ENCODE measurements at places on chromosomes 4 and X.
A peak's percentile ranks its signal among the peaks of the same experiment; 100 is the strongest.

- DNase-seq, result no peak
Observed at GRCh38 chr4:89337681-89338080, 30.1 kb upstream of the GPRIN3 start.

- peak; percentile 35 for DNase-seq
Observed at GRCh38 chr4:182486881-182487280, 243.7 kb downstream of the TENM3 start.

DNA sequence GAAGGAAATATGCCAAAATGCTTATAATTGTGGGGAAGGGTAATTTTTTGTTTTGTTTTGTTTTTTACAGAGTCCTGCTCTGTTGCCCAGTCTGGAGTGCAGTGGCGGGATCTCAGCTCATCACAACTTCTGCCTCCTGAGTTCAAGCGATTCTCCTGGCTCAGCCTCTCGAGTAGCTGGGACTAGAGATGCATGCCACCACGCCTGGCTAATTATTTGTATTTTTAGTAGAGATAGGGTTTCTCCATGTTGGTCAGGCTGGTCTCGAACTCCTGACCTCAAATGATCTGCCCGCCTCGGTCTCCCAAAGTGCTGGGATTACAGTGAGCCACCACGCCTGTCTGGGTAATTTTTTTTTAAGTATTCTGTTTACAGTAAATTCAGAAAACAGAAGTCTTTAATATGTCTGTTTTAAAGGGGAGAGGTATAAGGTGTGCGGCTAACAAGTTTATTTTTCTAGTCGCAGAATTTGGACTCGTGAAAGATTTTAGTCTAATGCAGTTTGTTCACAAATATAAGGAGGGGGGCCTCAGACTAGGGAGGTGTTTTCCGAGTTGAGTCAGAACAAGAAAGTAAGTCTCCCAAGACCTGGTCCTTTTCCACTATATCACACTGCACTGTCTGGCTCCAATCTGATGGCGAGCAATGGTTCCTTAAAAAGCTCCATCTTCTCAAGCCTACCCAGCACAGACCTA lies 1.5 kb downstream of the ACSL1 start:
- no peak for DNase-seq

GRCh38 chr4:128670513-128670912 lies 139.0 kb upstream of the JADE1 start:
- DNase-seq, result no peak

- no peak for DNase-seq
Observed at GRCh38 chr4:48258845-48259397, 10.7 kb downstream of the TEC start.

DNA sequence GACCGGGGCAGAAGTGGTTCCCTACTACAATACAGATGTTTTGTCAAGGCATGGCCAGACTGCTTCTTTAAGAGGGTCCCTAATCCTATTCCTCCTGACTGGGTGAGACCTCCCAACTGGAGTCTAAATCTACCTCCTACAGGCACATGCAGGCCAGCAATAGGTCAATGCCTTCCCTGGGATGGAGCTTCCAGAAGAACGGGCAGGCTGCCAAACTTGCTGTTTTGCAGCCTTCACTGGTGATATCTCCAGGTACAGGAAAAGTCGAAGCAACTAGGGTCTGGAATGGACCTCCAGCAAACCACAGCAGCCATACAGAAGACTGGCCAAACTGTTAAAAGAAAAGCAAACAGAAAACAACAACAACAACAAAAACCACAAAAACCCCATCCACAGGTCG lies 678.4 kb upstream of the DIAPH2 start:
- DNase-seq, result no peak

GRCh38 chrX:103063918-103064434 lies at the start of gene BEX1:
Gene BEX1 (minus strand): TSS chrX:103064171. CDS start chrX:103063274, 897 bp downstream.
- DNase-seq, result no peak

DNA sequence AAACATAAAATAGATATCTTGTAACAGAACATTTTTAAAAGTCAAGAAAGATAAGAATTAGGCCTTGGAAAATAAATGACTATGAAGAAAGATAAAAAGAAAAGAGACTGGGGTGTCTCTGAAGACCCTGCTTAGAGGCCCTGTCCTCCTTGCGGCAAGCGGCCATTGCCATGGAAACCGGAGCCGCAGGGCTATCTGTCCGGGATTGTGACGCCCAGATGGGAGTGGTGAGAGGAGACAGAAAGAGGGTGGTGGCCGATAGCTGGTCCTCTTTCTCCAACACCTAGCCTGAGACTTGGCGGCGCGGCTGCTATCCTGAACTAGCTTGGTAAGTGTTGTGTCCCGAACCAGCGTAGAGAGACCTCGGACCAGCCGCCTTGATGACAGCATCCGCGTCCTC lies at the start of gene DUSP21:
Gene DUSP21 (plus strand): TSS at position 269 of the 400 bp plus-strand sequence. CDS start 112 bp downstream, at position 381.
- no peak for DNase-seq

DNA sequence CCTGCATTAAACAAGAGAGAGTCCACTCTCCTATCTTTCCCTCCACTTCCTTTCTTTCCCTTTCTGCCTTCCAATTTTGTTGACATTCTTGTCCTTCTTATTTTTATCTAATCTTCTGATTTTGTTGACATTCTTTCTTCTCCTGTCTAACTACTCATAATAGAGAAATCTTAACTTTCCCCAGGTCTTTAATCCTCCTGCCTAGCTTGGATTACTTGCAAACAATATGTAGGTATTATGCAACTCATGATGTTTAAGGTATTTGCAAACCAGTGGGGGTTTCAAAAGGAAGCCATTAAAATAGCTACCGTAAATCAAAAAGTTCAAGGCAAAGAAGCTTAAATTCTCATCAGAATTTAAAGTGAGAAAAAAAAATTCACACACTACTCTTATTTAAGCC lies 53.9 kb downstream of the PROM1 start:
- DNase-seq, result no peak

DNA sequence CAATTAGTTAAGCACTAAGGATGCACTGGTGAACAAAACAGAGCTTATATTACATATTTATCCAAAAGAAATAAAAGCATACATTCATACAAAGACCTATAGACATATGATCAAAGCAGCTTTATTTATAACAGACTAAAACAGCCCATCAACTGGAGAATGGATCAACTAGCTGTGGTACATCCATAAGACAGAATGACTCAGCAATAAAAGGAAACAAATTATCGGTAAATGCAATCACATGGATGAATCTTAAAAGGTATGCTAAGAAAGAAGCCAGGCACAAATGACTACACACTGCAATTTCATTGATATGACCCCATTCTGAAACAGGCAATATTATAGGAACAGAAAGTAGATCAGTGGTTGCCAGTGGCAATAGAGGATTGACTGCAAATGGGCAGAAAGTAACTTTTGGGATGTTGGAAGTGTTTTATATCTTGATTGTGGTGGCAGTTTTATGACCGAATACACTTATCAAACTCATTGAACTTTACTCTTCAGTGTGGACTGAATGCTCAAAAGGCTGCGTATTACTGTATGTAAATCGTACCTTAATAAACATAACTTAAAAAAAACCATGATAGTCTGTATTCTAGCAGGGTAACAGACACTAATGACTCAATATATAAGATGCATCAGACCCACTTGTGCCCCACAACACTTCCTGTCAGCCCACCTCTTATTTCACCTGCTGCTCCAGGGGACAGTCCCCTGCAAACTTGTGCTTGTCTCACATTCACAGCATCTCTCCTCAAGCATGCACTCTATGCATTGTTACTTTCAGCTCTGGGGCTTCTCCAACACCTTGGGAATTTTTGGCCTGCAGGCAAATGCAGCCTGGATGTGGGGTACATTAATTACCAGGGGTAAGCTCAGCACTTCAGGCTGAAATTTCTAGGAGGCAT lies 59.1 kb downstream of the MID1IP1 start:
- no peak for DNase-seq

DNA sequence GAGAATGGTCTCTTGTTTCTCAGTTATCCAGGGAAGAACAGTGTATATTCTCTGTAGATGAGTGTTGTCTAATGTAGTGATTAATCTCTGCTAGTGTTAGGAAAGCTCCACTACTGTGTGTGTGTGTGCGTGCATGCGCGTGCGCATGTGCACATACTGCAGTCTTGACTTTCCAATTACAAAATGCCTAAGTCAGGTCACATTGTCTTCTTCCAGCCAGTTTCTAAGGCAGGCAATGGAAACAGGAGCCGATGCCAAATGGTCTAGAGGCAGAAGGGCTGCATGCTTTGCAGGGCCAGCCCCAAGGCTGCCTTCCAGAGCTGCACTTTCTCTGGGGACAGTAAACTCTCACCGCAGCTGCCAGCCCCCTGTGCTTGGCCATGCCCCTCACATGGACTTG lies 30.5 kb upstream of the NAP1L5 start:
- DNase-seq, result no peak

GRCh38 chr4:153222707-153223426 lies 18.6 kb downstream of the TRIM2 start:
- DNase-seq, result peak; percentile 53

DNA sequence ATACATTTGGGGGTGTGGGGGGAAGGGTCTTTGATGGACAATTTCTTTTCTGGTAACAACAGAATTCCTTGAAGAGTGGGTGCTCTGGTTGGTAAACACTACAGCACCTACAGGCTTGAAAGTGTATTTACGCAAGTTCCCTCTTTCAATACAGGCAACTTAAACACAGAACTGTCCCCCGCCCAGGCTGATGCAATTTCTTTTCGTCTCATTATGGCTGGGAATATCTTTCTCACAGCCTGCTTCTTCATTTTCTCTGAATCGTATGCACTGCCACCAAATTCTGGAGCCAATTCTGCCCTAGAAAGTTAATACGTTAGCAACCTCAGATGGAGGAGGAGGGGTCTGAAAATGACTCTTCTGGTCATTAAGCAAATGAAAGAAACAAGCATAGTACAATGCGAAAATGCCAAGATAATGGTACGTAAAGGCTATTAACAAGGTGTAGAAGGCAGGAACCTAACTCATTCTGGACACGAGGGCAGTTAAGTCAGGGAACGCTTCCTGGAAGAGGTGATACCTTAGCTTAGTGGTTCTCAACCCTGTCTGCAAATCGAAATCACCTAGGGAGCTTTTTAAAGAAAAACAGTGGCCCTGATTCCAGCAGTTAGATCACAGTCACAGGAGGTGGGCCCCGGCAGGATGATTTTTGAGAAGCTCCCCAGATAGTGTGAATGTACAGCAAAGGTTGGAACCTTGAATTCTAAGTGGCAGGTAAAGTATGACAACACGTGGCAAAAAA lies 1.0 kb downstream of the AGA start:
- DNase-seq, result peak; percentile 35

DNA sequence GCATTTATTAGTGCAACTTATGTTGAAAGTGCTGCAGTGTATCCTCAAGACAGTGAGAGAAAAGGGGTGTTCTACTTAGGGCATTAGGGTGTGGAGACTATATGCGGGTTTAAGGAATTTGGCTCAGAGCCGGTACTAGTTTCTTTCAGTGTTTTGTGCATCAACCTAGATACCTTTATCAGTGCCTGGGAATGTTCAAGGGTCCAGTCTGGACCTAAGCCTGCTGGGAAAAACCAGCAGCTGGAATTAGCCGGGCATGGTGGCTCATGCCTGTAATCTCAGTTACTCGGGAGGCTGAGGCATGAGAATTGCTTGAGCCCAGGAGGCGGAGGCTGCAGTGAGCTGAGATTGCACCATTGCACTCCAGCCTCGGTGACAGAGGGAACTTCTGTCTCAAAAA lies 7.4 kb downstream of the PHEX start:
- DNase-seq, result no peak
